CD4-positive, alpha-beta T cell treated with Interleukin-12 subunit alpha and Interleukin-12 subunit beta, for 1 hour (primary cell): ENCODE measurements at places on chromosomes 7 and 10.
A peak's percentile ranks its signal among the peaks of the same experiment; 100 is the strongest.

GRCh38 chr10:7717767-7718166, 14.7 kb downstream of the ITIH2 start:
- no peak for DNase-seq

GRCh38 chr10:112797197-112797596, 152.8 kb upstream of the TCF7L2 start:
- DNase-seq, result no peak

DNA sequence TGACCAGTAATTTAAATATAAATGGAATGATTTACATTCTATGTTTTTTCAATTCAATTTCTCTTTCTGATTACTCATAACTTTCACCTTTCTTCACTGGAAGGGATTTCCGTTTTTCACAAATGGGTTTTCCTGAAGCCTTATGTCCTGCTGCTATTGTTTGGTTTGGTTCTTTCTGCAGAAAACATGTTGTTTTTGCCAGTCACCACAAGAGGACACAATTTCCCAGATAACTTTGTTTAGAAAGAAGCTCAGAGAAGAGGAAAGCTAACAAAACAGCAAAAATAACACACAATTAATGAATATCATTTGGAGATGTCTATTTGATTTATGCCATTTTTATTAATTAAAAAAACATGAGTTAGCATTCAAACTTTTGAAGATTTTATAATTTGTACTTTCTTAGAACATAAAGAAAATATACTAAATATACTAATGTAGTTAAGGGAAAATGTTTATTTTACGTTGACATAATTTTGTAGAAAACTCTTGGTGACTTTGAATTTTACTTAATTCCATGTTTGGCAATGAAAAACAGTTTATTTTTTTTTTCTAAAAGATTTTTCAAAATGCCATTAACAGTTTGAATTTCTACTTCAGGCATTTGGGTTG, 4.6 kb upstream of the TWIST1 start:
- no peak for DNase-seq

DNA sequence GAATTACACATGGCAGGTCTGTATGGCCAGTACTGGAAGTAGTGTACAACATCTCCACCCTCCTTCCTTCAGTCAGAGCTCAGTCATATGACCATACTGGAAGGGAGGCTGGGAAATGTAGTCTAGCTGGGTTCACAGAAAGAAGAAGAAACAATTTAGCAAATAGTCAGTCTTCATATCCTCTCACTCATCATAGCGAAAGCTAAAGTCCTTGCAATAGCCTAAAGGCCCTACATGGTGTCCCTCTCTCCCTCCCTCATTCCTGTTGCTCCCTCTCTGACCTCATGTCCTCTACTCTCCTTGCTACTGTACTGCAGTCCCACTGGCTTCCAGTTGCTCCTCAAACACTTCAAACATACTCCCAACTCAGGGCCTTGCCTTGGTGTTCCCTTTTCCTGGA, 4.3 kb upstream of the CALU start:
- no peak for DNase-seq

GRCh38 chr7:128954150-128954549, 16.4 kb downstream of the IRF5 start:
- DNase-seq, result no peak

GRCh38 chr10:63671317-63671937, 150.2 kb downstream of the REEP3 start:
- DNase-seq, result no peak

DNA sequence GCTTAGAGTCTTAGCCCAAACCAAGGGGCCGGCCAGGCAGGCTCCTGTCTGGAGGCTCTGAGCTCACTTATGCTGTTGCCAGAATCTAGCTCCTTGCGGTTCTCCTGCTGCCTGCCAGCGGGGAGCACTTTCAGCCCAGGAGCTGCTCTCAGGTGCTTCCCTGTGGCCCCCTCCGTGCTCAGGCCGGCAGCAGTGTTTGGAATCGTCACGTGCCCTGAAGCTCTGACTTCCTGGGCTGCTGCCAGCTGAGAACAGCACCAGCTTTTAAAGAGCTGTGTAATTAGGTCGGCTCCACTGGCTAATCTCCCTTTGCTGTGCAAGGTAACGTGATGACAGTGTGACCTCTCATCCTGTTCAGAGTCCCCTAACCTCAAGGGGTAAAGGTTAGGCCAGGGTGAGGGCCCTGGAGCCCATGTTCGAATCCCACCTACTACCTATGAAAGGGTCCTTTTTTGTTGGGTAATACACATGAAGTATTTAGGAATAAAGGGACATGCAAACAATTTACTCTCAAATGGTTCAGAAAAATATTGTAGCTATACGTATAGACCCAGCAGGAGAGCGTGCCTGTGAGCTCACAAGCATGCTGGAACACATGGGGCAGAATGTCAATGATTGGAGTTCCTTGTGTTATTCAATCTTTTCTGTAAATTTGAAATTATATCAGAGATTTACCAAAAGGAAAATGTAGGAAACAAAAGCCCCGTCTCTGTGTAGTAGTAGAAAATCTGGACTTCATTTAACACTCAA, 16.6 kb downstream of the ZNF862 start:
- DNase-seq, result peak; percentile 39

- no peak for DNase-seq
Measured at GRCh38 chr7:22715969-22716368, 11.0 kb upstream of the IL6 start.

- DNase-seq, result no peak
Measured at GRCh38 chr10:114375047-114375446, 29.3 kb downstream of the AFAP1L2 start.

GRCh38 chr10:132584081-132584480, 46.5 kb downstream of the INPP5A start:
- no peak for DNase-seq

DNA sequence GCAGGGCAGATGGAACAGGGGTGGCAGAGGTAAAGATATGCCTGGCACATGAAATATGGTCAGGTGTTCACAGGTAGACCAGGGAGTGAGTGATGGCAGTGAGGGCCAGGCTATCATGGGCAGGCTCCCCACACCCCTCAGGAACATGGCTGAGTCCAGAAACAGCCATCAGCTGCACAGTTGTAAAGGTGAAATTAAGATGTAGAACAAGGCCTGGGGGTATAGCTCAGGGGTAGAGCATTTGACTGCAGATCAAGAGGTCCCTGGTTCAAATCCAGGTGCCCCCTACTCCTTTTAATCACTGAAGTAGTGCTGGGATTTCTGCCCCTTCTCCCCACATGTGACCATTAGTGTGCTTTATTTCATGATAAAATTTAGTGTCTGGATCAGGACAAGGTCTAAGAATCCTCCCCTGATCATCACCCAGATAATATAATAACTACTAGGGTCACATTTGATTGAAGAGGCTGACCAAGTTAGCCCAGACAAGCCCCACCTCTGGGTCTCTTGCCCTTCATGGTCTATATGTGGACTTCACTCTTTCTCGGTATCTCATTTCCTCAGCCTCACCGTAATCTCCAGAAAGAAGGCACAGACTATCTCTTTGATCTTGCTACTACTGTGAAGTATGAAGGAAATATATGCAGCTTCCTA, 69.0 kb downstream of the ZNF783 start:
- no peak for DNase-seq

DNA sequence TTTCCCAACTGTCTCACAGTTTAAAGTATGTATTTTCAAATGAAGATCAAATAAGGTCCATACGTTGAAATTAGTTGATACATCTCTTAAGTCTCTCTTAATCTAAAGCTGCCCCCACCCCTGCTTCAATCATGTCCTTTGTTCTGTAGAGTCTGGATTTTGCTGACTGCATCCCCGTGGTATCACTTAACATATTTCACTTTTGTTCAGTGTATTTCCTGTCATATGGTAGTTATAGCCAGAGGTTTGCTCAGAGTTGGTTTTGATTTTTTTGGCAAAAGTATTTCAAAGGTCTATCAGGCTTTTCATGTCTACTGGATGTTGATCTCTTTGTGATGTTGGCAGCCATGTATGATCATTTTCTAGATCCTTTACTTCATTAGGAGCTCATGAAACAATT, 54.4 kb upstream of the ARID5B start:
- no peak for DNase-seq

GRCh38 chr10:129219364-129219763, 247.7 kb upstream of the MGMT start:
- DNase-seq, result no peak

DNA sequence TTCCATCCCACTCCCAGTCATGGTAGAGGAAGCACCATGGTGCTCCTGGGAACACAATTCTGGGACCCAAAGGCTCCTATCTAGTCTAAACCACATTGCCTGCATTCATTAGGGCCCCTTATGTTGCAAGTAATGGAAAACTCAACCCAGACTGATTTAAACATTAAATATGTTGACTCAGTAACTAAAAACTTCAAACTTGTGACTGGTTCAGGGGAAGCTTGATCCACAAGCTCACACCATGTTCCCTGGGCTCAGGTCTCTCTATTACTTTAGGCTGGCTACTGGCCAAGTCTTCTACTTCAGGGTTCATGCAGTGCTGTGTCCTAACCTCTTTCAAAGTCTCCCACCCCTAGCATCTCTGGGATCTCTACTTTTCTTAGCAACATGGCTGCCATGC, 13.1 kb downstream of the WNT16 start:
- no peak for DNase-seq

DNA sequence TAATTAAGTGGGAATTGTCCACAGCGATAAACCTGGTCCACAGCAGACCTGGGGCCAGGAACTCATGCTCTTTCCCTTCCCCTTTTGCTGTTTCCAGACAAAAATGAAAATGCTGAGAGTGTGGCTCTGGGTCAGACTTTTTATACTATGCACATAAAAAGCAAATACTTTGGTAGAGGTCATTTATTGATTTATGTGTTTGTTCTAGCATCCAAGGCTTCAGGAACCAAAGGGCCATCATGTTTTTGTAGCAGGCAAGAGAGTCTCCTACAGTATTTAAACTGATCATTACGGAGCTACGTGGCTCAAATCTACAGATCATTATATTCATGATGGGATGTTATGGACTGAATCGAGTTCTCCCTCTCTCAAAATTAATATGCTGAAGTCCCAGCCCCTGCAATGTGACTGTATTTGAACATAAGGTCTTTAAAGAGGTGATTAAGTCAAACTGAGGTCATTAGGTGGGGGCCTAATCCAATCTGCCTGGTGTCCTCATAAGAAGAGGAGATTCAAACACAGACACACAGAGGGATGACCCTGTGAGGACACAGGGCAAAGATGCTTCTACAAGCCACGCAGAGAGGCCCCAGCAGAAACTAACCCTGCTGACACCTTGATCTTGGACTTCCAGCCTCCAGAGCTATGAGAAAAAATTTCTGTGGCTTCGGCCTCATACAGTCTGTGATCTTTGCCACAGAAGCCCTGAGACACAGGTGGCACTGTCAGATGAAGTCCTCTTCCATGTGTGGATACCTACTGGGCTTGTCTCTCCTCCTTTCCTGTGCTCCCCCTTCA, 46.1 kb upstream of the RNF32 start:
- no peak for DNase-seq

GRCh38 chr10:71968553-71969474, 4.6 kb downstream of the CHST3 start:
- DNase-seq, result no peak

DNA sequence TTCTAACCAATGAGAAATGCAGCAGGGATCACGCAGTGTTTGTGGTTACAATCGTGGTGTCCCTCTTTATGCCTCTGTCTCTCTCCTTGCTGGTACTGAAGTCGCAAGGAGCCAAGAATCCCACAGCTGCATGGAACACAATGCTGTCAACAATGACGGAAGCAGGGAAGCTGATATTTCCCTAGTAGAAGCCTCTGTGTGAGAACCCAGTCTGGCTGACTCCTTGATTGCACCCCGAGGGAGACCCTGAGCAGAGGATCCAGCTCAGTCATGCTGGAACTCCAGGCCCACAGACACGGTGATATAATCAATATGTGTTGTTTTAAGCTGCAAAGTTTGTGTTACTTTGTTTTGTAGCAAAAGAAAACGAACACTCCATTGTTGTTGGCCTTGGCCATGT, 677.9 kb downstream of the PARD3 start:
- DNase-seq, result no peak

GRCh38 chr7:111486472-111487142, 75.7 kb downstream of the IMMP2L start:
- peak; percentile 27 for DNase-seq

DNA sequence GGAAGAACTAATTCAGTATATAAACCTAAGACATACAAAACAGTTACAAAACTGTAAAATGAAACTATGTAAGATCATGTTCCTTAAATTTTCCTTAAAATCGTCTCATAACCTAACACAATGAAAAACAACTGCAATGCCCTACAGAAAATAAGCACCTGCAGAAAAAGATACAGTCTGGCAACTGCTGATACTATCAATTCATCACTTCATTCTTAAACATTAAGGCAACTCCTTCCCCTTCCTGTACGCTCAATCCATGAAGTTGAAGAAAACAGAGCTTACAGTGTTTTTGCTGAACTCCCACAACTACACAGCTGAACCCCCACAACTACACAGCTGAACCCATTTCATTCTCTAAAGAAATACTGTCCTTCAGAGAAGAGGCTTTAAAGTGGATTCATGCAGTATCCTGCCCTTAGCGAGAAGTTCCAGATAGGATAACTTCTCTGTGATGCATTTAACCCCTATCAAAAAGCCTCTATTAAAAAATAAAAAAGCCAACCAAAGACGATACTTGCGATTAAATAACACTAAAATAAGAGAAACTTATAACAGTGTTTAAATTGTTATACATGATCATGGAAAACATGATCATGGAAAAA, 50.0 kb downstream of the JMJD1C start:
- no peak for DNase-seq

DNA sequence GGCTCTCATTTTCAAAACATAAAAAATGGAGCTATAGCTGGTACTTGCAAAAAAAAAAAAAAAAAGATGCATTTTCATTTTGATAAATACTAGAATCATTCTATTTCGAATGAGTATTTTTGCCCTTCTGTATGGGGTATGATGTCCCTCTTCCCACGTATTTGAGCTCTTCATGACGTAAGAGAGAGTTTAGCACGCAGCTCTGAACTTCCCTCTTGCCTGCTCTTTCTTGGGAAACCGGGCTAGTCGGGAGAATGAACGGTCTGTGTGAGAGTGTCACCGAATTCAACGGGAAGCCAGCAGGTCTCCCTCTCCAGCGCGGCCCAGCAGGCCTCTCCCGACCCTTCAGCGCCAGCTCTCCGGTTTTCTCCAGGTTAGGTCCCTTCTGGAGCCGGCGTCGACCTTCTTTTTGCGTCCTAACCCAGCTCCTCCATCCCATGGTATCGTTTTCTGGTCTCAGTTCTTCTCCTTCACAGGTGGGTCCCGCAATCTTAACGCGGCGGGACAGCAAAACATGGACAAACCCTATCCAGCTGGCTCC, 159.2 kb upstream of the PITRM1 start:
- DNase-seq, result no peak
